ENCODE measurements at places on chromosomes 3 and 15. TPM values are rescaled to one million over a fixed set of nuclear protein-coding genes. Genes with fewer than 3 reads are reported as not detected.

The SLC6A1 gene
- polyA plus RNA-seq: not detected

DNA sequence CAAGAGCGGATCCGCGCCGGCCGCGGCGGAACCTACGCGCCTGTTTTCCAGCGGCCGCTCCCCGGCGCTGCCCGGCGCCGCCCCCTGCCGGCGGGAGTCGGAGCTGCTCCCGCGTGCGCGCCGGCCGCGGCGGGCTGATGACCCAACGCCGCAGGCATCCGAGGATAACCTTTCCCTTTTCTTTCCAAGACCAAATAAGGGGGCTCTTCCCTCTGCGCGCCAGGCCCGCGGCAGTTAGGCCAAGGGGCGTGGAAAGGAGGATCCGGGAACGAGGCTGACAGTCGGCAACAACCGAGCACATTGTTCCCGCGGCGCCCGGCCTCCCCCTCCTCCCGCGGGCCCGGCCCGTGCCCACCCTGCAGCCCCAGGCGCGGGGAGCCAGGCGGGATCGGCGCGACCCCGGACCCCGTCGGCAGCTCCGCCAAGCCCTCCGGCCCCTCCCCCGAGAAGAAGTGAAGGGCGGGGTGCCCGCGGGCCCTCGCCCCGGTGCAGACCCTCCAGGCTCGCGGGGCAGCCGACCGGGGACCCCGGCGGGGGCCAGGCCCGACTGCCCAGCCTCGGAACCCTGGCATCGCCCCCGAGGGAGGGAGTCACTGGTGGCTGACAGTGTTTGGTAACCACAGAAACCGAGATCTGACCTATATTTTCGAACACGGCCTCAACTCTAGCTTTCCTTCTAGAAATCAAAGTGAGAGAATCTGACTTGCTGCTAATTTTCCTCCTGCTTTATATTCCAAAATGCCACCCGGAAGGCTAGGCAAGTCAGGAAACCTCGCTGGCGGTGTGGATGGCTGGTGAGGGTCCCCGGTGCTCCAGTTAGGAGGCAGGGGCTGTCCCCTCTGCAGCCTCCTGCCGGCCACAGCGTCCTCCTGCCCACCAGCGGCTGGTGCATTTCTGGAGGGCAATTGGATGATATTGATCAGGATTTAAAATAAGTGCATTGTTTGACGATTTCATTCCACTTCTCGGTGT is 45.6 kb upstream of the SYNM start:
- DNase-seq: peak; percentile 84
- peaks cover 8% of the 10 kb centered on the region for H3K27me3 ChIP-seq
- peak overlapping the region; percentile 62 for H3K4me3 ChIP-seq
- no peaks in the 10 kb centered on the region for H3K36me3 ChIP-seq

DNA sequence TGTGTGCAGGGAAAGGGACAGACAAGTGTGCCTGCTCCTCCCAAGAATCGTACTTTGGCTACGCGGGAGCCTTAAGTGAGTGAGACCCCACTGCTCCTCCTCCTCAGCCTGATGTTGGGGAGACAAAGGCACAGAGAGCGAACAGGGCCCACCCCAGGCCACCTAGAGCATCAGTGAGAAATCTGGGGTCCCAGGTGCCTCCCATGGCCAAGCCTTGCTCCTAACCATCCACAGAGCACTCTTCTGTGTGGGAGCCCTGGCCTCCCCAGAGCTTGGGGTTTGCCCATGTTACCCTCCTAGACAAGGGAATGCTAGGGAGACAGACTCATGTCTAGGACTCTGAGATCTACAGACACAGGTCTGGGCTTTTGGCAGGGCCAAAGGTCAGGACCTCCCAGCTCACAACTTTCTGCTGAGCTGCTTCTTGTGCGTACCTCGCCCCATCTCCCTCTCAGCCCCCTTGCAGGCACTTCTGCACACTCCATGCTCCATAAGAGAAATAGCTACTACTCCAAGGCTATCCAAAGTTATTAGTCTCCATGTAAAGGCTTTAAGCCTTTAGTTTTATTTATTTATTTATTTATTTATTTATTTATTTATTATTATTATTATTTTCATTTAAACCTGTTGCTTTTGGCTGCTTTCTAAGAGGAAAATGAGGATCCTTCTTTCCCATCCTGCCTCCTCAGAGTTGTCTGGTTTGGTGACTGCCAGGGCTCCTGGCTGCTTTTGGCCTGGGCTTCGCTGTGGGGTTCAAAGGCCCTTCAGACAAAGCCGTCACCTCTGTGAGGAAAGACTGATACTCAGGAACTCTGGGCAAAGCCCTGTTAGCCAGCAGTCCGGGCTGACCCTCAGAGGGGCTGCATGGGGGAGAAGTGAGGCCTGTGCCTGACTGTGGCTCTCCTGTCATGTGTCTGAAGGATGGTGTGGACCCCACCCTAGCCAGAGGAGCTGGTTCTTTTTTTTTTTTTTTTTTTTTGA is 32.8 kb upstream of the TOPBP1 start:
- no peak overlapping the region for H3K27ac ChIP-seq
- H3K36me3 ChIP-seq: no peaks in the 10 kb centered on the region
- H3K4me3 ChIP-seq: no peak overlapping the region
- no peak for DNase-seq
- H3K27me3 ChIP-seq: no peaks in the 10 kb centered on the region

GRCh38 chr3:153722157-153722556 is 399.0 kb upstream of the ARHGEF26 start:
- no peaks in the 10 kb centered on the region for H3K36me3 ChIP-seq
- no peak overlapping the region for H3K4me3 ChIP-seq
- H3K27me3 ChIP-seq: no peaks in the 10 kb centered on the region
- H3K27ac ChIP-seq: no peak overlapping the region
- DNase-seq: no peak

DNA sequence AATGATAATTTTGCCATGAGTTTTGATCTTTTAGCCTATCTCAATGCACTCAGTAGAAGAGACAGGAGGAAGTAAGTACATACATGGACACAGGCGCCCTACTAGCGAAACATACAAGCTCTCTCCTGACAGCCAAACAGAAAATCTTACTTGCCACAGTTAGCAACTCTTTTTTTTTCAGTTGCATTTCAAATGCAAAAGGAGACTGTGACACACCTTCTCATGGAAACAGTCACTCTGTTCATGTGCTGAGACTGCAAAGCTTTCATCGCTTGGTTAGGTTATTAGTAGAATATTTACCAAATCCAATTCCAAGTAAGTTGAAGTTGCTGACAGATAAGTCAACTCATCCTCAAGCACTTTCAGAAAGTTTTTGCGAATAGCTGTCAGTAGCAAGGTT is 223.3 kb downstream of the FOXP1 start:
- no peaks in the 10 kb centered on the region for H3K4me1 ChIP-seq
- no peaks in the 10 kb centered on the region for H3K27me3 ChIP-seq
- H3K36me3 ChIP-seq: no peaks in the 10 kb centered on the region
- H3K4me3 ChIP-seq: no peak overlapping the region
- DNase-seq: no peak
